ENCODE measurements at places on chromosomes 2 and 18.

- peak overlapping the region; percentile 33 for H3K4me3 ChIP-seq
- H3K27ac ChIP-seq: peak overlapping the region; percentile 66
- H3K36me3 ChIP-seq: peaks cover 4% of the 10 kb centered on the region
- DNase-seq: peak; percentile 17
Observed at GRCh38 chr2:54569745-54570301, 113.7 kb downstream of the SPTBN1 start.

- H3K4me3 ChIP-seq: no peak overlapping the region
- H3K4me1 ChIP-seq: peaks cover 56% of the 10 kb centered on the region
- no peaks in the 10 kb centered on the region for H3K27me3 ChIP-seq
- DNase-seq: no peak
Observed at GRCh38 chr2:181847702-181848101, 43.8 kb upstream of the ITPRID2 start.

GRCh38 chr2:29270701-29271121 is 155.5 kb downstream of the CLIP4 start:
- DNase-seq: no peak
- no peak overlapping the region for H3K27ac ChIP-seq
- no peaks in the 10 kb centered on the region for H3K27me3 ChIP-seq
- no peak overlapping the region for H3K4me3 ChIP-seq

DNA sequence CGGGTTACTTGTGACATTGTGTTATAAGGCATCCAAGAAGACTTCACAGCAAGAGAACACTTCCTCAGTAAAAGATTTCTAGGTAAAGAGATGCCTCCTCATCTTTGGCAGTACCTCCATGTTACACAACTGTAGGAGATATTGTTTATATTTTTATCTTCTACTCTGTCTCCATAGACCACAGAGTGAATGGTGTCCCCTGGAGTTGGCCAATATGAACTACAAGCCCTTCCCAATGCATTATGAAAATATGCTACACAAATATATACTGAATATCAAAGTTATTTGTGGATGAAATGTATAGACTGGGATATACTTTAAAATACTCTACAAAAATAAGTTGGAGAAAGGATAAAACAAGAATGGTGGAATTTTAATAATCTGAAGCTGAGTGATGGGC is 46.7 kb downstream of the MBOAT2 start:
- DNase-seq: no peak
- no peak overlapping the region for H3K27ac ChIP-seq
- no peaks in the 10 kb centered on the region for H3K27me3 ChIP-seq
- no peak overlapping the region for H3K4me3 ChIP-seq

- H3K27me3 ChIP-seq: no peaks in the 10 kb centered on the region
- H3K4me3 ChIP-seq: no peak overlapping the region
- H3K4me1 ChIP-seq: peaks cover 18% of the 10 kb centered on the region
- DNase-seq: no peak
- H3K27ac ChIP-seq: no peak overlapping the region
Observed at GRCh38 chr2:29400930-29401653, 285.9 kb downstream of the CLIP4 start.

DNA sequence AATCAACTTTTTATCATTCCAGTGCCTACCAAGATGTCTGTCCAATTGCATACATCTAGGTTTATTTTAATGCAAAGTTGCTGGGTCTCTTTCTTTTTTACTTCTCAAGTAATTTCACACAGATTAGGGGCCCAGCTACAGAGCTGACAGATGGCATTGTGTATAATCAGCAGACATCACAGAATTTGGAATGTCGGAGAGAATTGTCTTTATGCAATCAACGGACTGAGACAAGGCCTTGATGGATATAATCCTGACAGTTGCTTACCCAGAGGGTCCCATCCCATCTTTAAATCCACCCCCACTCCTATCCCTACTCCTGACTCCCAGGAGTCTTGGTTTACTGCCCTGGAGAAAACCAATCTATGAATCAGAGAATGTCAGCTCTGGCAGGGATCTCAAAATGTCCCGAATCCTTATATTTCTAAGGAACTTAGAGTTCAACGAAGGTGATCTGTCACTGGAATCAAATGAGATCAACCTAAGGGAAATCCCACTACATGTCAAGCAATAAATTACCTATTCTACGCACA is 142.0 kb downstream of the LRATD1 start:
- H3K27ac ChIP-seq: no peak overlapping the region
- H3K4me1 ChIP-seq: no peaks in the 10 kb centered on the region
- no peaks in the 10 kb centered on the region for H3K27me3 ChIP-seq

Measured in neural crest cell (in vitro differentiated cells).